Fibroblast of villous mesenchyme (primary cell): ENCODE measurements at places on chromosomes 2 and 18. TPM values are rescaled to one million over a fixed set of nuclear protein-coding genes. Genes with fewer than 3 reads are reported as not detected.

Gene SLC5A7
- not detected in 2 replicates for total RNA-seq

Gene GYPC
- 161 TPM in 2 replicates for total RNA-seq

Gene FAP
- 207 and 223 TPM in 2 replicates for total RNA-seq

Gene SERPINB3
- not detected in 2 replicates for total RNA-seq

Gene G6PC2
- total RNA-seq: not detected in 2 replicates

- no peak for DNase-seq
Observed at GRCh38 chr2:183799761-183800160, 675.5 kb downstream of the NUP35 start.

- no peak for DNase-seq
Observed at GRCh38 chr2:165905269-165905668, 48.3 kb downstream of the TTC21B start.

DNA sequence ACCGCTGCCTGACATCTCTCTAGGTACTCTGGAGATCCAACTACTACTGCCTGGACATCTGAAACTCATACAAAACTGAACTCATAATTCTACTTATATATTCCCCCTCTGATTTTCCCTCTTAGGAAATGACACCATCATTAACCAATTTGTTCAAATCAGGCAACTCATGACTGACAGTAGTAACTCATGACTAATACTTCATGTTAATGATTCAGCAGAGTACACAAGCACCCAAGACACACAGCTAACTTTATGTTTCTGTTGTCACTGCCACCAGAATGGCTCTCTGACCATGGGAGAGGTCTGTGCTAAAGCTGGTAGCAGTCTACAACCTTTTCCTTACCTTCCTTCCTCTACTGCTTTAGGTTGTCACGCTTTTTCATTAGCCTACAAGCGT, 91.1 kb downstream of the ITSN2 start:
- DNase-seq: no peak

- peak; percentile 27 for DNase-seq
Observed at GRCh38 chr2:65227020-65227455, 593 bp upstream of the ACTR2 start.

DNA sequence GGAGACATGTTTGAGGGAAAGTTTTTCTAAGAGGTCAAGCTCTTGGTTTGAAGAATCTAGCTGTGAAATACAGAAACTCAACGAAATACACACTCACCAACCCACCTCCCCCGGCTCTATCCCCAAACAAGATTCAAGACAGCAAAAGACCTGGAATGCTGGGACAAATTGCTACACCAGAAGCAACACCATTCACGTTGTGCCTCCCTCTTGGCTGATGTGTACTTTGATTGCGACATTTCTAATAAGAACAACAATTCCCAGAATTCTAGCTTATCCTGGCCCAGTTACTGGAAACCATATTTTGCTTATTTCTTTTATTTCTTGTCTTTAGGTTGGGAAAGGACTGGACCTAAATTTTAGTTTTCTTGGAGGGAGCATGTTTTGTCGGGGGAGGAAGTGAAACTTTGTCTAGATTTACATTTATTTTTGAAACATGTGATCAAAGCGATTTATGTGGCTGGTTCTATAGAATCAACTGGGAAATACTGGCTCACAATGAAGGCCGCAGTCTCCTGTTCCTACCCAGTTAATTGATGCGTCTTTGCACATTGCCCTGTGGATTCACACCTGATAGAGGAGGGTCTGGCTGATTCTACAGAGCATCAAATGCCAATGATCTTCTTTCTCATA, 29.6 kb upstream of the LPIN1 start:
- peak; percentile 79 for DNase-seq

GRCh38 chr2:168667156-168667555, 135.3 kb upstream of the NOSTRIN start:
- DNase-seq: no peak

DNA sequence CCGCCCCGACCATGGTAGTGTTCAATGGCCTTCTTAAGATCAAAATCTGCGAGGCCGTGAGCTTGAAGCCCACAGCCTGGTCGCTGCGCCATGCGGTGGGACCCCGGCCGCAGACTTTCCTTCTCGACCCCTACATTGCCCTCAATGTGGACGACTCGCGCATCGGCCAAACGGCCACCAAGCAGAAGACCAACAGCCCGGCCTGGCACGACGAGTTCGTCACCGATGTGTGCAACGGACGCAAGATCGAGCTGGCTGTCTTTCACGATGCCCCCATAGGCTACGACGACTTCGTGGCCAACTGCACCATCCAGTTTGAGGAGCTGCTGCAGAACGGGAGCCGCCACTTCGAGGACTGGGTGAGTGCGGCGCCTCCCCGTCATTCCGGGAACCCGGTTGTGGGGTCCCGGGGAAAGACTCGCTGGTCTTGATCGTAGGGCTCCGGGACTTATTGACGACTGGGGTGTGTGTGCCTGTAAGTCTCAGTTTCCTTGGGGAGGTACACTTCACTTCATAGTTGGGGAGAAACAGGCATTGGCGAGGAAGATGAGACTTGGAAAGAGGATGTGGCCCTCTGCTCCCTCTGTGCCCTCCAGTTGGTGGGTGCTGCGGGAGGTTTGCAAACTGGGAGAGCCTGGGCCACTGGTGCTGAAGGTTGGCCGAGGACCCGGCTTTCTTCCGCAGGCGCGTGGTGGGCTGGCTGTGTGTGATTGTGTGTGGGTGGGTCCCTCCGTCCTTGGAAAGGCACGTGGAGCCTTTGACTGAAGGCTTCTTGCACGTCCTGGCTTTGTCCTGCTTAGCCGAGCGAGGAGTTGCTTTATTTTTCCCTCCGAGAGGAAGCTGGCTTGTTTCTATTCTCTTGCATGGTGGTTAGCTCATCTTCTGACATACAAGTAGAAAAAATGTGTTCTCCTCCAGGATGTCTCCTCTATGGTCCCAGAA, 886 bp downstream of the PRKCE start:
- DNase-seq: peak; percentile 63

DNA sequence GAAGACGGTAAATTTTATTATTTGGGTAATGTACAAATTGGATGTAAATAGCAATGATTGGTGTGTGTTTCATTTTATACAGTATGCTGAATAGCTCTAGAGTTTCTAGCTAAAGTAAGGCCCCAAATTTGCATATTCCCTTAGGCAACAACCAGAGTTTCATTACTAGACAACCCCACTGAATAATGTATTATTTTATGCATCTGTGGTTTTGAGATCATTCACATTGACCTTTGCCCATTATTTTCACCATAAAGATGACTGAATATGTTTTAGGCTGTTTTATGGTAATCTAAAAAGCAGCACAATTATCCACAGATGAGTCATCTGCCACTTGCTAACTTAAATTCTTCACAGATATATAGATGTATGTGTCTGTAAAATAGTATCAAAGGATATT, 44.5 kb upstream of the C2orf74 start:
- peak; percentile 70 for DNase-seq

GRCh38 chr2:178223806-178224205, 29.5 kb downstream of the OSBPL6 start:
- no peak for DNase-seq

- no peak for DNase-seq
Observed at GRCh38 chr2:10216677-10217488, 85.8 kb upstream of the HPCAL1 start.

GRCh38 chr18:44130376-44130942, 550.2 kb upstream of the SETBP1 start:
- peak; percentile 26 for DNase-seq

DNA sequence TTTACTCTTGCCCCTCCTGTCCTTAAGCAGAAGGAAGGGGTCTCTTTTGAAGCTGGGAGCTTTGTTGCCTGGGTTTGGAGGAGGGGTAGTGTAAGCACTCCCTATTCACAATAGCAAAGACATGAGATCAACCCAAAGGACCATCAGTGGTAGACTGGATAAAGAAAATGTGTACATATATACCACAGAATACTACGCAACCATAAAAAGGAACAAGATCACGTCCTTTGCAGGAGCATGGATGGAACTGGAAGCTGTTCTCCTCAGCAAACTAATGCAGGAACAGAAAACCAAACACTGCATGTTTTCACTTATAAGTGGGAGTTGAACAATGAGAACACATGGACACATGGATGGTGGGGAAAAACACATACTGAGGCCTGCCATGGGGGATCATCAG, 281.1 kb upstream of the REV1 start:
- DNase-seq: no peak

GRCh38 chr2:19072161-19072560, 286.3 kb downstream of the OSR1 start:
- DNase-seq: no peak

DNA sequence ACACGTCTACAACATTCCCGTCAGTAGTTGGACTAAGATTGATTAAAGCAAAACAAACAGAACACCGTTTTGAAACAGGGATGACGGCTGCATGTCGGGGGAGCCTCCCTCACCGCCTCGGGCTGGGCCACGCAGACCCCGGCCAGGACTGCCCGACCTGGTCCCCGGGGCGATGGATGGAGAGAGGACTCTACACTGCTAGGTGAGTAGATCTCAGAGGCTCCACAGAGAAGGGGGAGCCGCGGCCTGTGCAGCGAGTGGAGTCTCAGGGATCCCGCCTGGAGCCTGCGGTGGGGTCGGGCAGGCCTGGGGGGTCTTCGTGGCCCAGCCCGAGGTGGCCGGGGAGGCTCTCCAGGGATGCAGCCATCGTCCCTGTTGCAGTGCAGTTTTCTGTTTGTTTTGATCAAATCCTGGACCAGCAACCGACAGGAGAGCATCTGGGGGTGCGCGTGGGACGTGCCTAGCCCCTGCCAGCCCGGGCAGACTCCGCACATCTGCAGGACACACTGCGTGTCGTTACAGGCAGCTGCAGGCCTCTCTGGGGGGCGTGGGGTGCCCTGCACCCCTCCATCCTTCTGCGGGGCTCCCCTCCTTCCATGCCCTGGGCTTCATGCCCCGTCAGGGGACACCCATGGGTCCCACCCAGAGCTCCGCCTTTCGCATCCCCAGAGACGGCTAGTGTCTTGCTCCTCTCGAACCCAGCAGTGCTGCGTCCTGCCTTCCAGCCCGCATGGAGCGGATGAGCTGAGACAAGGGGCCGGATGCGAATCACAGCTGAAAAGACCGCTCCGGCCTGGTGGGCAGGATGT, 143.6 kb downstream of the RTP5 start:
- no peak for DNase-seq

DNA sequence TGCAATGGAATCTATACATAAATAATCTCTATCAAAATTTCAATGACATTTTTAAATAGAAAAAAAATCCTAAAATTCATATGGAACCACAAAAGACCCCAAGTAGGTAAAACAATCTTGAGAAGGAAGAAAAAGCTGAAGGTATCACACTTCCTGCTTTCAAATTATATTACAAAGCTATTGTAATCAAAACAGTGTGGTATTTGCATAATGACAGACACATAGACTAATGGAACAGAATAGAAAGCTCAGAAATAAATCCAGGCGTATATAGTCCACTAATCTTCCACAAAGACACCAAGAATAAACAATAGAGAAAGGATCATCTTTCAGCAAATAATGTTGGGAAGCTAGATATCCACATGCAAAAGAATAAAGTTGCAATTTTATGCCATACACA, 699.8 kb upstream of the ID2 start:
- DNase-seq: no peak

DNA sequence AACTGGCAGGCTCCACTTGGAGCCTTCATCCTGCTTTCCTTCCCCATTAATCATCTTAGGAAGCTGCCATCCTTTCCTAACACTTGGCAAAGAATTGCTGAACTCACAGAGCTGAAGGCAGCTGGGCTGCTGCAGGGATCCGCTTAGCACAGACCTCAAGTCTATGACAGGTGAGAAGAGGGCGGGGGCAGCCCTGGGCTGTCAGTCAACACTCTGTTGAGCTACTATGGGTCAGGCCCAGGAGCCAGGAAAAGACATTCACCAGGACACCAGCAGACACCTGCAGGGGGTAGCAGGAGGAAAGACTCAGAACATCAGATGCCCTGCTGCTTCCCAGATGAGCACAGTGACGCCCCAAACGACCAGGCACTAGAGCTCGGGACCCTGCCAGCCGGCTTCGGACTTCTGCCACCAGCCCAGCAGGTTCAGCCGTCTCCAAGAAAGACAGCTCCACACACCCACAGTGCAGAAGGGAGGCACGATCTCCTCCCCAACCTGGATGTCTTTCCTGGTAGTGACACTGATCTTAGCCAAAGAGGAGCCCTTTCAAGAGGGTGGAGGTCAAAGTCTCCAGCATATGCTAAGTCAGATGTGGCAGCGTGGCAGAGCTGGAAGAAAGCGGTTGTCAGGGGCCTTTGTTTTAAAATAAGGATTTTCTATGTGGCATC, 55.2 kb downstream of the SNORC start:
- DNase-seq: no peak
